ENCODE measurements at places on chromosomes 5 and 9.
A peak's percentile ranks its signal among the peaks of the same experiment; 100 is the strongest.

- peak; percentile 94 for DNase-seq
Observed at GRCh38 chr5:19928562-19929421, 59.2 kb downstream of the CDH18 start.

- no peak for DNase-seq
Observed at GRCh38 chr5:106454050-106454449, 1216.7 kb downstream of the EFNA5 start.

DNA sequence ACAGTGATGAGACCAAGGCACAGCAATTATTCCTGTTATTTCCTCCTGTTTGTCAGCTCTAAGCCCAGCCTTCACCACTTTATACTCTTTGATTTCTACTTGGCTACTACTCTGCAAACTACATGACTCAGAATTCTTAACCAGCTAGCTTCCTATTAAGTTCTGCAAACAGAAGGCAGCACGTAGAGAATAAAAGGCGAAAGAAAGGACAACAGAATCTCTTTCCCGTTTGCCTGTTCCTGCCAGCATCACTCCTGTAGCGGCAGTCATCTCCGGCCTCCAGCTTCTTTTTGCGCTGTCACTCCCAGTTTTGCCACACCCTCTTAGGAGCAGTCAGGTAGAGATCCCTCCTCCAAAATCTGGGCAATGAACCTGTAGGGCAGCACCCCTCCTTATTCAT is 29.9 kb downstream of the DPYSL3 start:
- no peak for DNase-seq

DNA sequence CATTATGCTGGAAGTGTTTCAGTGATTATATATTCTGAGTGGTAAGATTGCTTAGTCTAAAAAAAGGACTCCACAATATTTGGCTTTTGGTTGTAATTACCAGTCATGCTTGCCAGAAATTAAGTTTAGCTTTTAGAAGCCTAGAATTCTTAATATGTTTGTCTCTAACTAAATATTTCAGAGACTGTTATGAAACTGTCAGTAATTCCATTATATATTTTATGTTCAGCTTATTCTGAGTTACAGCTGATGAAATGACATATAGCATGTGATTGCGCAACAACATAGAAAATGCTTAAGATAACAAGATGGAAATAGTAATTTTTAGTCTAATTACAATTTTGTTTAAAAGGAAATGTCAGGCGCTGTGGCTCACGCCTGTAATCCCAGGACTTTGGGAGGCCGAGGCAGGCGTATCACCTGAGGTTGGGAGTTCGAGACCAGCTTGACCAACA is 44.2 kb downstream of the KIAA1958 start:
- no peak for DNase-seq

GRCh38 chr9:74282526-74283253 is 214.4 kb upstream of the RORB start:
- DNase-seq: no peak

DNA sequence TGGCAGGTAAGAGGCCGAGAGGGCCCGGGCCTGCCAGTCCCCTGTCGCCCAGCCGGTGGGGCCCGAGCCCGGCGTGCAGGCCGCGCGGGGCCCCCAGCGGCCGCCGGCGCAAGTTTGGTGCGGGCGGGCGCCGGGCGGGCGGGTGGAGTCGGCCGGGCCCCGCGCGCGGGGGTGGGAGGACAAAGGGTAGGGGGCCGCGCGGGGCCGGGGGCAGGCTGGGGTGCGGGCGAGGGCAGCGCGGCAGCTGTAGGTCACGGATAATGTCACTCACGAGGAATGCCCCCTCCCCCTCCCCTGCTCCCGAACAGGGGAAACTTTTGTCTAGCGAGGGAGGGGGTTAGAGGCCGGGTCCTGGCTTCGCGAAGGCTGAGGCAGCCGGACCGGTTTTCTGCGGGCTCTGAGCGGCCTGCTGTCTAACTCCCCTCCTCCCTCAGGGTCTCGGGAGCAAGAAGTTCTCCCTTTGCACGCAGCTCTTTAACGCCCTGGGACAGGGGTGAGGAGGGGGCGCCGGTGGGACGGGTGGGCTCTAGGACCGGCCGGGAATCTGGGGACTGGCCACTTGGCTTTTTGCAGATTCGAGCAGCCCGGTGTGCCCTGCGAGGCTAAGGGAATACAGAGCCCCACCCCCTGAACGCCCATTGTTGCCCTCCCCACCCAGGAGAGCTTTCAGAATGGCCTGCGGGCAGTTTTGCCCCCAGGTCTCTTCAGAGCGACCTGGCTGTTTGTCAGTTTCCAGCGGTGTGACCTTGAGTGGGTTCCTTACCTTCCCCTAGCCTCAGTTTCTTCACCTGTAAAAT is 21.3 kb upstream of the NDST1 start:
- peak; percentile 65 for DNase-seq

- no peak for DNase-seq
Observed at GRCh38 chr9:138071731-138072130, 194.1 kb downstream of the CACNA1B start.
